Stimulated activated CD4-positive, alpha-beta T cell treated with anti-CD3 and anti-CD28 coated beads, Interleukin-15, amount 100 ng/mL, for 48 hours (primary cell): ENCODE measurements at places on chromosomes 6 and 20.

GRCh38 chr6:112367628-112368027 is 20.5 kb downstream of the RFPL4B start:
- DNase-seq = no peak

GRCh38 chr6:87827346-87827745 is 125.3 kb upstream of the AKIRIN2 start:
- DNase-seq = no peak

GRCh38 chr6:31907158-31907813 is 5.4 kb upstream of the ZBTB12 start:
- no peak for DNase-seq

DNA sequence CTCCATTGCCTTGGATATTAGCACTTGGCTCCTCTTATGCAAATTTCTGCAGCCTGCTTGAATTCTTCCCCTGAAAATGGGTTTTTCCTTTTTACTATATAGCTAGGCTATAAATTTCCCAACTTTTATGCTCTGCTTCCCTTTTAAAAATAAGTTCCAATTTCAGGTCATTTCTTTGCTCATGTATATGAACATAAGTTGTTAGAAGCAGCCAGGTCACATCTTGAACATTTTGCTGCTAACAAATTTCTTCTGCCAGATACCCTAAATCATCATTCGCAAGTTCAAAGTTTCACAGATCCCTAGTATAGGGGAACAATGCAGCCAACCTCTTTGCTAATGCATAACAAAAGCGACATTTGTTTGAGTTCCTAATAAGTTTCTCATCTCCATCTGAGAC is 34.5 kb upstream of the ENPP4 start:
- DNase-seq = no peak

DNA sequence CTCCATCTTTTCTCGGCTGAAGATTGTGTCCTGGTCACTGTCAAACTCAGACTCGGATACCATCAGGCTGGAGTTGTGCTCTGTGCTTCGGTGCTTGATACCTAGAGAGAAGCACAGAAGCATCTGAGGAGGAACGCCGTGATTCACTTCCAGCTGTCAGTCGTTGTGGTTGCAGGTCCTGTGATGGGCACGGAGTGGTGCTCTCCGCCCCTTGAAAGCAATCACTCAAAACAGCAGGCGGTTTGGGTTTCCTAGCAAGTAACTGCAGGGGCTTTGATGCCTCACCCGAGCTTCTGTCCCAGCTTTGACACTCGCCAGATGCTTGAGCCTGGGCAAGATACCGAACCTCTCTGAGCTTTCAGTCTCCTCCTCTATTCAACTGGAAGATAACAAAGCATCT is 52.5 kb downstream of the ALDH5A1 start:
- DNase-seq = peak; percentile 21

- no peak for DNase-seq
These were observed 10.3 kb downstream of the RMND1 start for GRCh38 chr6:151441390-151442166.

GRCh38 chr6:3841711-3842565 is 7.2 kb upstream of the FAM50B start:
- no peak for DNase-seq

DNA sequence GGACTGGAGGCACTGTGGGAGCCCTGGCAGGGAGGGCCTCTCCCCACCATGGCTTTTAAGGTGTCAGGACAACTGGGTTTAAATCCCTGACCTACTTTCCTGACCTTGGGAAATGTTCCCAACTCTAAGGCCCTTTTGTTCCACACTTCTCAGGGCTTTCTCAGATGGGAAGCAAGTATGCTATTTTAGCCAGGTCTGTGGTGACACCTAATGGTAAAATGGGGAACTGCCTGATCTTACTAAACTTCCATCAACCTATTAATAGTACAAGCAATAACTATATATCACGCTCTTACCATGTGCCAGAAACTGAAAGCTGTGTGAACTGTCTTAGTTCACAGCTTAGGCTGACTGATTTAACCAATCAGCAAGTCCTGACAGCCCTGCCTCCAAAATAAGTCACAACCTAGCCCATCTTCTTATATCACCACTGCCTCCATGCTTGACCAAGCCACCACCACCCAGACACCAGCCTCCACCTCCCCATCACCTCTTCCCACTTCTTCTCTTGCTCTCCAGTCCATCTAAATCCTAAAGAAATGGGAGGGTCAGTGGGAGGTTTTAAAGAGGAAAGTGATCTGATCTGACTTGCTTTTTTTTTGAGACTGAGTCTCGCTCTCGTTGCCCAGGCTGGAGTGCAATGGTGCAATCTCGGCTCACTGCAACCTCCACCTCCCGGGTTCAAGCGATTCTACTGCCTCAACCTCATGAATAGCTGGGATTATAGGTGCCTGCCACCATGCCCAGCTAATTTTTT is 6.9 kb upstream of the BLCAP start:
- no peak for DNase-seq

DNA sequence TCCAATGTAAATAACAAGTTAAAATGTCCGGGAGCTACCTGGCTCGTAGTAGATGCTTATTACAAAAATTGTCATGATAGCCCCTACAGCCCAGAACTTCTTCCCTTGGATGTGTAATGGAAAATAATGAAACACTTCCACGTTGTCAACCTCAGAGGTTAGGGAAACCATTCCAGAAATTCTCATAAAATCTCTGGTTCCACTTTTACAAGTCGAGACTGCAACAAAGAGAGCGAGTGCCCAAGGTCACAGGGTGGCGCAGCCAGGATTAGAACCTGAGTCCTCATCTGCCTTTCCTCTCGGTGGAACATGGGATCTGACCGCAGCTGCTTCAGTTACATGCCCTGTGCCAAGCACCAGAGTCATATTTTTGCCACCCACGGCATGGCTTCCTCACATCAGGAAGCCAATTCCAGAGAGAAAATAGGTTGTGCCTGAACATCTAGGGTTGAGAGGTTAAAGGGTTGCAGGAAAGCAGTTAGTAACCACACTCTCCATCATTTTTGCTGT is 157.6 kb downstream of the SOBP start:
- DNase-seq = no peak

DNA sequence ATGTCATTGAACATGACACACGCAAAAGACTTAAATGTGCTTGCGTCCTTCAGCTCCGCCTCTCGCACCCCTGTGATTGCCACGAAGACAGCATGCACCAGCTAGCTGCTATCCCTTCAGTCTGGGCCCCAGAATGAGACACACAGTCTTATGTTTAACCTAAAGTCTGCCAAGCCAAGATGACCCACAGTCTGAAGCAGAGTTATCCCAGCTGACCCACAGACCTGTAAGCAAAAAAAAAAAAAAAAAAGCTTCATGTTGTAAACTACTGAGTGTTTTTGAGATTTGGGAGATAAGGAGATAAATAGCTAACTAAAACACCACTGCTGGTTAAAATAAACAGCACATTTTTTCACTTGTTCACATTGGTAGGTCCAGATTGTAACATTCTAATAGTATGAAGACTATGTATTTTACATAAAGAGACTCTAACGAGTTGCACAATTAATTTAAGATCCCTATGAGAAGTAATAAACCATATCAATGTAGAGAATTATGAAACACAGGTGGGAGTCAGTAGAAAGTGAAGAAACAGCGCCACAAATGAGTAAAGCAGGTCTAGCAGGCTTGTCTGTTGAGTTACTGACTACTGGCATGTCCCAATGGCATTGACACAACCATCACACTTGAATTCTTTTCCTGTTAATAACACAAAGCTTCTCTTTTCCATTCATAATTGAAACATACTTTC is 47.4 kb upstream of the CCDC28A start:
- DNase-seq = no peak

DNA sequence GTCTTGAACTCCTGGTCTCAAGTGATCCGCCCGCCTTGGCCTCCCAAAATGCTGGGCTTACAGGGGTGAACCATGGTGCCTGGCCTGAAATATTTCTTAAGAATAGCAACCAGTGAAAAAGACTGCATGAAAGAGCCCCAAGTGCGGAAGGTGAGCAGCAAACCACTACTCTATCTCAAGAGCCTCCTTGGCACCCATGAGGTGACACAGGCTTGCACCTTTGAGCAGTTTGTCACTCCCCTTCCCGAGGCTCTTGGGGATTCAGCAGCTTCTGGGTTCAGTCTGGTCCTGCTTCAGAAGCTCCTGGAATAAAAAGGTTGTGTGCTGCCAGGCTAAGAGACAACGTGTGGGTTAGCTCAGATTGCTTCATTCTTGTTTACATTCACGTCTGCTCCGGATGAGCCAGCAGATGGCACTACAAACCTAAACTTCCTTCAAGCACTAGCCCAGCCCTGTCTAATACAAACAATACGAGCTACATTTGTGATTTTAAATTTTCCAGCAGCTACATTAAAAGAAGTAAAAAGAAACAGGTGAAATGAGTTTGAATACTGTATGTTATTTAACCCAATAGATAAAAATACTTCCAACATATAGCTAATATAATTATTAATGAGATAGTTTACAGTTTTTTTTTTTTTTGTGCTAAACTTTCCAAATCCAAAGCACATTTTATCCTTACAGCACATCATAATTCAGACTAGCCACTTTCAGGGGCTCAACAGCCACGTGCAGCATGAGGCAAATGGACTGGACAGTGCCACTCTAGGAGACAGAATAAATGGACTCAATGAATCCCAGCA is 46.2 kb downstream of the GJA10 start:
- peak; percentile 36 for DNase-seq

- DNase-seq = no peak
These were observed 38.0 kb upstream of the GMPR start for GRCh38 chr6:16200321-16200883.

DNA sequence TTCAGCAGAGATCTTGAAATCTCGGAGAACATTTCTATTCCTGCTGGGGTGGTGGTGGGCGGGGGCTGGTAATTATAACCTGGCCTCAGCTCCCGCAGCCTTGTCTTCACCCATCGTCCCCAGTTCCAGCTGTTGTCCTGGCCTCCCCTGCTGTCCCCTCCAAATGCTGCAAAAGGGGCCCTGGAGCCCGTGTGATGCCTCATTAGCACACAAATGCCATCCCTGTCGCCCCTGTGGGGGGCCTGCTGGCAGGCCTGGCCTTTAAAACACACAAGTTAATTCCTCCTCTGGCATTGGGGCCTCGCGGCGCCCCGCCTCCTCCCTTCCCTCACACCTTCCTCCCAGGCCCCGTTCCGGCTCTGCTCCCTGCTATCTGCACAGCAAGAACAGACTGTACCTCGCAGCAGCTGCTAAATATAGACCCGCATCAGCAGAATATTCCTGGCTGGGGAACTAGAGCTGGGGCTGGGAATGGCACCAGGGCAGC is 85.7 kb downstream of the CDH22 start:
- no peak for DNase-seq

DNA sequence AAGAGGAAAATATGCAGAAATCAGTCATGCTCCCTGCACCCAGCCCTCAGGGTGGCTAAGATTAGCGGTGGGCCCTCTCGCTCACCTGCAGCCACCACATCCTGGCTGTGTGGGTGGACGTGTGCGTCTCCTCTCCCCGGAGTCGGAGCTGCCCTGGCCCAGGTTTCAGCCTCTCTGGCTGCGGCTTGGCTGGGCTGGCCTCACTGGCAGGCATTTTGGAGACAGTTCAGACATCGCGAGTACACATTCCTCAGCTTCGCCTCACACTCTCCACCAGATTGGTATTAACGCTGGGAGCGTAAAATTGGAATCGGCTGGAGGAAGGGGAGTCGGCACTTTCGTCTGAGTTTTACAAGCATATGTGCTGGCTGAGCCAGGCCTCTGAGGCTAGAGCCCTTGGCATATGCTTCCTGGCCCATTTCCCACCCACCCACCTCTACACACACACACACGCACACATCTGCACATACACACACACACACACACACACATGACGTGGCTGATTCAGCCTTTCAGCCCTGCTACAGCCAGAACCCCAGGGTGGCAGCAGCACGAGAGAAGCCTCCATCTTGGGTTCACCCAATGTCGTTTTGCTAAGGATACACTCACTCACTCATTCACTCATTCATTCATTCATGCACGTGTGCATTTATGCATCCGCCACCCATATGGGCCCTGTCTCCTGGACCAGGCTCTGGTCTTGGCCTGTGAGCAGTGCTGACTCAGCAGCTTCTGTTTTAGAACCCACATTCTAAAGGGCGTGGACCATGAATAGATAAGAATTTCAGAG is 42.9 kb downstream of the BCAS4 start:
- DNase-seq = no peak

- no peak for DNase-seq
These were observed 77.1 kb downstream of the STMND1 start for GRCh38 chr6:17178754-17179529.

DNA sequence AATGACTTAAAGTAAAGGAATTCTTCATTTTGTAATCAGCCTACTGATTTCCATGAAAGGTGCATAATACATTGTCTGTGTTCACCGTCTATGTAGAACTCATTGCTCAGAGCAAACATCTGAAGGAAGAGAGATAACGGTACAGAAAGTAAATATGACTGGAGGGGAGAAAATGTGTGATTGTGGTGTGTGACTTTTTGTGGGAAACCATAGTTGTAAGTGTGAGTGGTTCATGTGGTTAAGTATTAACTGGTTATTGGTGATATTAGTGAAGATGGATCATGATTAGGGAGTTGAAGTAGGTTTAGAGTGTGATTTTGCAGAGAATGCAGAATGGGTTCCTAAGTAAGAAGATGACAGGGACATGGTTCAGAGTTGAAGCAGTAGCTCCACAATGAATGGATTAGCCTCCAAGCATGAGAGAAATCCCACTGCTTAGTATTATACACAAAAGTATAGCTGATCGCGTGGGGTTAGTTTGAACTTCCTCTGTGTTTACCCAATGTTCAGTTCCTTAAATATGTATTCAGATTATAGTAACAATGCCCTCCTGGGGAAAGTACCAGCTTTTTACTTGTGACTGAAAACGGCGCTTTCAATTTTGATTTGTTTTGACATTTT is 368.9 kb downstream of the UTRN start:
- DNase-seq = no peak

DNA sequence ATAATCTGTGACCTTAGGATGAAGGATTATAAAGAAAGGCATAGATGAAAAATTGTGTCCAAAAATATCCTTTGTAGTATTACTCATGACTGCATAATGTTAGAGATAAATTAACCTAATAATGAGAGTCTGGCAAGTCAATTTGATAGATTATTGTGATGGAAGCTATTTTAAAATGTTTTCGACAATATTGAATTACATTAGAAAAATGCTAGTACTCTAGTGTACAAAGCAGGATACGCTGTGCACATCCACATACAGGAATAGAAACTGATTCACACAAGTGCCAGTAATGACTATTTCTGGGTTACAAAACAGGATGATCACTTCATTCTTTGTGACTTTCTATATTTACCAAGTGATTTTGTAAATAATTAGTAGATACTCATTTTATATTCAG is 3.3 kb downstream of the SLC17A2 start:
- no peak for DNase-seq

GRCh38 chr6:158912655-158913054 is 87.3 kb downstream of the RSPH3 start:
- DNase-seq = no peak

- no peak for DNase-seq
These were observed 231.2 kb upstream of the FKBP1C start for GRCh38 chr6:62980093-62980492.

- DNase-seq = no peak
These were observed 425 bp downstream of the HBS1L start for GRCh38 chr6:135054226-135054568.

GRCh38 chr6:51429017-51429712 is 610.5 kb downstream of the TFAP2B start:
- DNase-seq = no peak

- no peak for DNase-seq
These were observed 247.8 kb downstream of the BMP2 start for GRCh38 chr20:7015257-7015656.

GRCh38 chr20:6040958-6041807 is 12.7 kb downstream of the LRRN4 start:
- no peak for DNase-seq

GRCh38 chr6:75278474-75279077 is 6.0 kb downstream of the TMEM30A start:
- DNase-seq = no peak

- DNase-seq = no peak
These were observed 56.5 kb upstream of the ADTRP start for GRCh38 chr6:11835065-11835464.
